ENCODE measurements at places on chromosomes 4 and X. TPM values are rescaled to one million over a fixed set of nuclear protein-coding genes. Genes with fewer than 3 reads are reported as not detected.

The SRPX gene
- total RNA-seq, result 28.0 TPM

GRCh38 chr4:8773124-8773931 is 98.3 kb downstream of the HMX1 start:
- no peak overlapping the region for H3K27ac ChIP-seq
- H3K4me3 ChIP-seq, result no peak overlapping the region
- H3K4me1 ChIP-seq, result no peaks in the 10 kb centered on the region
- no peaks in the 10 kb centered on the region for H3K36me3 ChIP-seq

DNA sequence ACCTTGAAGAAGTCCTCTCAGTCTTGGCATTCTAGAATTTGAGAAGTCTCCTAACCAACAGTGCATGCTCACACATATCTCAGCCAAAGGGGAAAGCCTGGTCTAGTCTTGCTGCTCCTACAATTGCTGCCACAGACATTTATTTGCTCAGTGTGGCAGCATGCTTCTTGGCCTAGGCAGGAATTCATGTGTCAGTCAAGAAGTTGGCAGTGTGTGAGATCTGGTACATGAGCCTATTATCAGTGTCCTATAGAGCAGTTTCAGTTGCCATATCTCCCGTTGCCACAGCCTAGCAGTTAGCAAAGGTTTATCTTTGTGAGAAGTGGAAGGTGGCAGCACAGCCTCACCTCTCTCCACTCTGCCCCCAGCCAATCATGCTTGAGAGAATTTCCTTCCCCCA is 176.9 kb upstream of the ARHGEF9 start:
- H3K4me1 ChIP-seq, result no peaks in the 10 kb centered on the region
- no peaks in the 10 kb centered on the region for H3K36me3 ChIP-seq
- no peaks in the 10 kb centered on the region for H3K27me3 ChIP-seq
- no peak overlapping the region for H3K4me3 ChIP-seq
- no peak overlapping the region for H3K27ac ChIP-seq
- no peak for DNase-seq

GRCh38 chr4:168536448-168536847 is 39.6 kb downstream of the PALLD start:
- no peak overlapping the region for H3K4me3 ChIP-seq
- no peak for DNase-seq
- H3K4me1 ChIP-seq, result no peaks in the 10 kb centered on the region
- no peak overlapping the region for H3K27ac ChIP-seq
- H3K36me3 ChIP-seq, result no peaks in the 10 kb centered on the region
- no peaks in the 10 kb centered on the region for H3K27me3 ChIP-seq

DNA sequence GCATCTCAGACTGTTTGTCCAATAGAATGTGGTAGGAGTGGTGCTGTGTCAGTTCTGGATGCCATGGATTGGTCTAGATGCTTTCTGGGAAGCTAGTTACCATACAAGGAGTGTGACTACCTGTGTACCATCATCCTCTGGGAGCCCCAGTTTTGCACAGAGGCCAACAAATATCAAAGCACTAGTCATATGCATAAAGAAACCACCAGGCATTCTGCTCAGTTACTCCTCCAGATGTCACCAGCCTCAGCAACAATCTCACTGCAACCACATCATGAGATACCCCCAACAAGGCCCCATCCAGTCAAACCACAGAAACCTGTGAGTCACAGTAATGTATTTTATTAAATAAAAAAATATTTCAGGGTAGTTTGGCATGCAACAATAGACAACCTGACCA is 435.8 kb upstream of the CPEB2 start:
- H3K36me3 ChIP-seq, result no peaks in the 10 kb centered on the region
- H3K27me3 ChIP-seq, result no peaks in the 10 kb centered on the region
- no peak overlapping the region for H3K27ac ChIP-seq
- H3K4me1 ChIP-seq, result no peaks in the 10 kb centered on the region
